Myocyte (in vitro differentiated cells): ENCODE measurements at places on chromosomes 1 and 21. TPM values are rescaled to one million over a fixed set of nuclear protein-coding genes. Genes with fewer than 3 reads are reported as not detected.

Gene B4GALT2
- 83.0 and 84.4 TPM in 2 replicates for total RNA-seq

Gene KRTAP21-2
- not detected in 2 replicates for total RNA-seq

Gene S100A7A
- total RNA-seq = not detected in 2 replicates

Gene ELAVL4
- total RNA-seq = not detected in 2 replicates

Gene SPATA17
- 0.26 and 1.6 TPM in 2 replicates for total RNA-seq

Gene OR2T5
- not detected in 2 replicates for total RNA-seq

Gene LMOD1
- 3.2 and 6.0 TPM in 2 replicates for total RNA-seq

Gene ZYG11A
- 0.10 TPM in 1 of 2 replicates, not detected in the other for total RNA-seq

- no peak for DNase-seq
Measured at GRCh38 chr1:212557739-212558692, 50.5 kb upstream of the ATF3 start.

DNA sequence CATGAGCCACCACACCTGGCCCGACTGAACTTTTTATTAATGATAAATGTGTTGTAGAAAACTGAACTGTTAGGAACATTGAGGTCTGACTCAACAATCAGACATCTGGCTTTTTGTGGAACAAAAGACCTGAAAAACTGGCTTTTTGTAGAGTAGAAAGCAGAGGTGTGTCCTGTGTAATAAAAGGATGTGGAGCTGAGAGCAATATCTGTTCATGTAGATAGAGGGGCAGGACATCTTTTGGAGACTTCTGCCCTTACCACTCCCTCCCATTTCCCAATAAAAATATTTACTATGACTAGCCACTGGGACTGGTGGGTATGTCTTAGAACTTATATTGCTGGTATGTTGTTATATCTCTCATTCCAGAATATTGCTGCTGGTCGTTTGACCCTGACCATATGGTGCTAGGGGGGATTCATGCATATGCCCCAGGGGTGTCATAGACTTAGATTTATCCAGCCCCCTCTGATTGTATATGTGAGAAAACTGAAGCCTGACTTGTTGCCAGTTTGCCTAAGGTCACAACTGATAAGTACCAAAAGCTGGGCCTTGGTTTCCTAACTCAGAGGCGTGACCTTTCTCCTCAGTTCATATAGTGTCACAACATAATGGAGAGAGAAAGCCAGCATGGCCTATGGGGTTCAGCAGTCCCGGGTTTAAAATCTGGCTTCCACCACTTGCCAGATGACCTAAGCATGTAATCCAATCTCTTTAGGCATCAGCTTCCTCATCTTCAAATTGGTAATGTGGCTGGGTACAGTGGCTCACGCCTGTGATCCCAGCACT is 33.5 kb upstream of the PIGV start:
- no peak for DNase-seq

- no peak for DNase-seq
Measured at GRCh38 chr1:178486100-178487069, 10.4 kb downstream of the CLEC20A start.

DNA sequence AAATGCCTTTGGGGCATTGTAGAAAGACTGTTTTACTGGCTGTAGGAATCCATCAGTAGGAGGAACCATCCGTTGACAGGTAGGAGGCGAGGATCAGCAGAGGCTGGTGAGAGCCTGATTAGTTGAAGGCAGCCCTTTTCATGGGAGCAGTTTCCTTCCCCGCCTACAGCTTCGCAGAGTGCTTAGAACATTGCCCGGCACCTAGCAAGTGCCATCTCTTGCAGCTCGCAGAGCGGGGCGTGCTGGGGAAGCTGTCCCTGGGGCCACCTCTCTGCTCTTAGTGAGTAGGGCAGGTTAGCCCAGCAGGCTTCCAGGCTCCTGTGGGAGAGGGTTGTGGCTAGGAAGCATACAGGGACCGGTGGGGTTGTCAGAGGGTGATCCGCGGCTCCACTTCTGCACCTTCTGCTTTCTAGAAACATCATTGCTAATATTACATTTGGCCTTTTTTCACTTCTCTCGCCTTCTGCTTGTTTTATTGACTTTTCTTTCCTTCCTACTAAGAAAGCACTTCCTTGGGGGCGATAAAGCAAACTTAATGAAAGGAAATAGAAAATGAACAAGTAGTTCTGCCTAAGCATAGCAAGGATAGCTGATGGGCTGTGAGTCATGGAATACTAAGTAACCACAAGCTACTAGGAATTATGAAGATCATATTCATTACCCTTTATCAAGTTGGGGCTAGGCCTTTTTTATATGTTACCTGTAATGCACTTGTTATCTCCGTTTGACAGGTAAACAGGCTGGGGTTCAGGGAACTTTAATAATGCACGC is 176.7 kb downstream of the GALNT2 start:
- DNase-seq = peak; percentile 42

DNA sequence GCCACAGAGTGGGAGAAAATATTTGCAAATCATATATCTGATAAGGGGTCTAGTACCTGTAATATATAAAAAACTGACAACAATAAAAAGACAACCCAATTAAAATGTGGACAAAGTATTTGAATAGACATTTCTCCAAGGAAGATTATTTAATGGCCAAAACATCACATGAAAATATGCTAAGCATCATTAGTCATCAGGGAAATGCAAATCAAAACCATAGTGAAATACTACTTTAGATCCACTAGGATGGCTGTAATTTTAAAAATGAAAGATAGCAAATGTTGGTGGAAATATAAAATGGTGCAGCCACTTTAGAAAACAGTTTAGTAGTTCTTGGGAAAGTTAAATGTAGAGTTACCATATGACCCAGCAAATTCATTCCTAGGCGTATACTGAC is 118.7 kb upstream of the KIF26B start:
- no peak for DNase-seq

- DNase-seq = no peak
Measured at GRCh38 chr1:190353538-190354101, 124.0 kb downstream of the BRINP3 start.

DNA sequence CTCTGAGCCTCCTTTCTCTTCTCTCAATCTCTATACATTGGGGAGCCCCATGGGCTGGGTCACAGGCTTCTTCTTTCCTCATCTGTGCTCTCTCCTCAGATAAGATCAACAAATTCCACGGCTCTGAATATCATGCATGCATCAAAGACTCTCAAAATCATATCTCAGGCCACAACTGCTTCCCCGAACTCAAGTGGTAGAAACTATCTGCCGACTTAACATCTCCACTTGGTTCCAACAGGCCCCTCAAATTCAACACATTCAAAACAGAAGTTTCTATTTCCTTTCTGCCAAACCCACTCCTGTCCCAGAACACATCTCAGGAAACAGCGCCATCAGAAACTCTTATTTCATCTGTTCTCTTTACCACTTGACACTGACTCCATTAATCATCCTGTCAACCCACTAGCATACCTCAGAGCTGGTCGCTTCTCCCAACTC is 16.7 kb downstream of the DDX59 start:
- no peak for DNase-seq

GRCh38 chr1:222749927-222750326 is 12.9 kb downstream of the FAM177B start:
- no peak for DNase-seq
